Breast epithelium (tissue), 4 donors: ENCODE measurements at places on chromosomes 6 and 20. TPM values are rescaled to one million over a fixed set of nuclear protein-coding genes. Genes with fewer than 3 reads are reported as not detected.
A peak's percentile ranks its signal among the peaks of the same experiment; 100 is the strongest.

Gene SLC22A16
- total RNA-seq = 0.33 TPM

Gene ZSCAN16
- 2.7 TPM for total RNA-seq

Gene NOTCH4
- total RNA-seq = 23.8 TPM

Gene CCDC170
- 9.8 TPM for total RNA-seq

Gene HUS1B
- 3.2 TPM for total RNA-seq

Gene CPXM1
- 28.5 TPM for total RNA-seq

Gene TFAP2D
- not detected for total RNA-seq

Gene POPDC3
- 0.98 TPM for total RNA-seq

DNA sequence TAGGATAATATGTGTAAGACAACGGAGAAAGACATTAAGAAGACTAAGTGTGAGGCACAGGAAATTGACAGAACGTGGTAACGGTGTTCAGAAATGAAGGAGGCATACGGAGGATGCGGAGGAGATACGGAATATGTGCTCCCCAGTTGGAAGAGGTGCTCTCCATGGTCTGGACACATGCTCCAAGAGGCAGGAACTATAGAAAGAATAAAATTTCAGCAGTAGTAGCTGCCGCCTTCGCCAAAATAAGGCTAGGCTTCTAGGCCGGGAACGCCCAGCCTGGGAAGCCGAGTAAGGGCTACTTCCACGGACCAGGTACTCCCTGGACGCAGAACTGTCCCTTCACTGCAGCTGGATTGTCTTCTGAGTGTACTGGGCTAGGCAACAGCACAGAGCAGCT lies 7.4 kb downstream of the MAFB start:
- H3K27ac ChIP-seq = no peak overlapping the region
- H3K4me3 ChIP-seq = no peak overlapping the region
- no peak for DNase-seq
- H3K4me1 ChIP-seq = no peaks in the 10 kb centered on the region
- H3K36me3 ChIP-seq = no peaks in the 10 kb centered on the region

GRCh38 chr6:149566410-149567193 lies 427 bp downstream of the GINM1 start:
- H3K4me3 ChIP-seq = peak overlapping the region; percentile 98
- peak overlapping the region; percentile 97 for H3K27ac ChIP-seq
- H3K36me3 ChIP-seq = no peaks in the 10 kb centered on the region
- H3K4me1 ChIP-seq = no peaks in the 10 kb centered on the region

DNA sequence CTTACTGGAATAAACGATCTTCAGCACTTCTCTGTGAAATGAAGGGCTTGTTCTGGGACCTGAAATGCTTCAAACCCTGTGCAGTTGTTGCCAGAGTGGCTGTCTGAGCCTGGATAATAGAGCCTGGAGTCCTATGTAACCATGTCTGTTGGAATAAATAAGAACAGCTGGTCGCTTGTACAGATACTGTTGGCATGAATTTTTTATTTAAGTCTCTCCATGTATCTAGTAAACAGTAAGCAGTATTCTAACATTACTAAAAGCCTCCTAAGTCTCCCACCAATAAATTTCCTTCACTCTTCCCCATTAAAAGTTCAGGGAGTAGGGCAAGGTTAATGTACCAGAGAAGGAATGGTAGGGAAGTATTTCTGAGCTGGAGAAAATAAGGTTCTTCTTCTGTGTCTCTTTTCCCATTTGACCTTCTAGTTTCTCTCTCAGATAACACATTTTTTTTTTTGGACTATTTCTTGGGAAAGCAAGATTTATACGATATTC lies 227.5 kb downstream of the PRL start:
- no peaks in the 10 kb centered on the region for H3K4me1 ChIP-seq
- H3K27ac ChIP-seq = no peak overlapping the region
- H3K27me3 ChIP-seq = no peaks in the 10 kb centered on the region
- DNase-seq = no peak

DNA sequence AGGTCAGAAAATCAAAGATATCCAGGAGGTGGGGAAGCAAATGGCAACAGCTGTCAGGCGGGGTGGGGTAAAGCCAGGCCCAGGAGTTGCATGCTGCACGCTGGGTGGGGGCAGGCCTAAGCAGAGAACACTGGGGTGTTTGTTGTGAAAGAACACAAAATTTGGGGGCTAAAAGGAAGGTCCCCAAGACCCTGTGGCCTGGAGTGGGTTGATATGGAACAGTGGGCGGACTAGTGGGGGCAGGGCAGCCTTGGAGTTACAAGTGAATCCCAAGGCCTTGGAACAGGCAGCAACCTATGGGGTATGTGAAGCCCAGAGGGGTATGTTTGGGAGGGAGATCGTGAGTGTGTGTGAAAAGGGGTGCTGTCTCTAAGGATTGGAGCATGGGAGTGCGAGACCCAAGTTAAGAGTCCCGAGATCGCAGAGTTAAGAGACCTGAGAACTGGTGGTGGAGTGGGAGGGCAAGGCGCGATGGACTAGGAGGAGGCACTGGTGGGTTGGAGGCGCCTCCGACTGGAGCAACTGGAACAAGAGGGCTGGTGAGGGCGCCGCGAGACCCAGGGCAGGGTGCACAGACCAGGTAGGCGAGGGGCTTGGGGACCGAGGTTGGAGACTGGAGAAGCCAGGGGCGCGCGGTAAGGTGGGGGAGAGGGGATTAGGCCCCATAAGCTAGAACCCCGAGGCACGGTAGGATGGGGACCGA lies 658 bp downstream of the CUL7 start:
- no peaks in the 10 kb centered on the region for H3K4me1 ChIP-seq
- H3K36me3 ChIP-seq = no peaks in the 10 kb centered on the region
- no peaks in the 10 kb centered on the region for H3K27me3 ChIP-seq
- DNase-seq = peak; percentile 31

DNA sequence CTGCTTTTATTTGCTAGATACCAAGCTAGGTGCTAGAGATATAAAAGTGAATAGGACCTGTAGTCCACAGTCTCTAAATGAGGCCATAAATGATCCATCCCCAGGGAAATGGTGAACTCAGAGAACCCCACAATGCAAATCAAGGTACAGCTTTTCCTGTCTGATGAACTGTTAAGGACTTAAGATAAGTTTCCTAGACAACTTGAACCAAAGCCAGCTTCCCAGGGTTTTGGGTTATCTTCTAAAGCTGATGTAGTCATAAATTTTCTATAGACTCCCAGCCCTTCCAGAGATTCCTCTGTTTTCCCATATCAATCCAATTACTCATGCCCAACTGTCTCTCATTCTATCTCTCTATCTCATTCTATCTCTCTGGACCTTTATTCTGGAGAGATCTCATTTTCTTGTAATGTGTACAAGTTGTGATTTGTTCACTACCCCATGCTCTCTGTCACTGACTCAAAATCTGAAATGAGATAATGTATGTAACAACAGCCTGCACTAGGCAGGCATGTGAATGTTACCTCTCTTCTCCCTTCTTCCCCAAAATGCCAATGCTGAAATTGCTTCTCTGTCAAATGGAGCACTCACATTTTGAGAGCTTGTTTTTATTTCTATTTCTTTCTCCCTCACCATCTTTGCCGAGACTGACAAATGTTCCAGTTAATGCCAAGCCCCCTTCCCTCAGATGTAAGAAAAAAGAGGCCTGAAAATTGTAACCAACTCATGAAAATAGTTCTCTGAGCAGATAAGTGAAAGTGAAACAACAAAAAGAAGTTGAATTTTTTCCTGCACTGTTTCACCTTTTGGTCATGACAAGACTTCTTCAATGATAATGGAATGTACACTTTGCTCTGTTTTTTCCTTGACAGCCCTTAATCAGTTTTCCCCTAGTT lies 279.9 kb downstream of the SLC35F1 start:
- no peaks in the 10 kb centered on the region for H3K27me3 ChIP-seq
- no peak overlapping the region for H3K27ac ChIP-seq
- DNase-seq = no peak
- H3K4me1 ChIP-seq = no peaks in the 10 kb centered on the region
- no peaks in the 10 kb centered on the region for H3K36me3 ChIP-seq
- peak overlapping the region; percentile 2 for H3K4me3 ChIP-seq

- no peaks in the 10 kb centered on the region for H3K4me1 ChIP-seq
- H3K4me3 ChIP-seq = no peak overlapping the region
- H3K27me3 ChIP-seq = no peaks in the 10 kb centered on the region
- H3K27ac ChIP-seq = peak overlapping the region; percentile 35
Measured at GRCh38 chr6:148249679-148250375, 92.8 kb upstream of the SASH1 start.

DNA sequence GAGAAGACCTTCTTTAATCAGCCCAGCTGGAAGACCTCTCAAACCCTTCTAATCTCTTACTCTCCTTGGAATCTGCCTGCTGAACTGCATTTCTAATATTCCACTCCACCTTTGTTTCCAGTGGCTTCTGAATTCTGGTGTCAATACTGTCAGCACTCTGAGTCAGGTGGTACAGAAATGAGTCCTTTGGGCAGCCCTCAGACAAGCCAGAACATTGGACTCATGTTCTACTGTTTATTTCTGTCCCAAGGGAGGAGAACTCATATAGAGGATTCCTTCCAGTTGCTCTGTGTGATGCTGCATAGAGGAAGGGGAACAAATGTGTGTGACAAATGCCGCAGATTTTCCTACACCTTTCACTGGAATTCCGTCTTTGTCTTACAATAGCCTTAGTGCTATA lies 114.8 kb downstream of the PHF3 start:
- H3K4me3 ChIP-seq = no peak overlapping the region
- no peaks in the 10 kb centered on the region for H3K36me3 ChIP-seq
- no peaks in the 10 kb centered on the region for H3K4me1 ChIP-seq
- no peak for DNase-seq

DNA sequence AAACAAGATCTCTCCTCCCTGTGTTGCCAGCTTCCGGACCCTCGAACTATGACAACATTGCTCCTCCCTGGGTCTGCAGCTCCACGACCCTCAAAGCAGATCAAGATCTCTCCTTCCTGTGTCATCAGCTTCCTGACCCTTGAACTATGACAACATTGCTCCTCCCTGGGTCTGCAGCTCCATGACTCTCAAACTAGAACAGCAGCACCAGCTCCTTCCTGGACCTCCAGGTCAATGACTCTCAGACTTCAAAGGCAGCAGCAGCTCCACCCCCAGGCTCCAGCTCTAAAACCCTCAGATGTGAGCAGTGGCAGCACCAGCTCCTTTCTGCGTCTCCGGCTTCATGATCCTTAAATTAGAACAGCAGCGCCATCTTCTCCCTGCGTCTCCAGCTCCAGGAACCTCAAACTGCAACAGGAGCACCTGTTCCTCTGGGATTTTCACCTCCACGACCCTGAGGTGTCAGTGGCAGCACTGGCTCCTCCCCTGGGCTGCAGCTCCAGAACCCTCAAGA lies 341.0 kb upstream of the SULF2 start:
- no peak overlapping the region for H3K27ac ChIP-seq
- DNase-seq = no peak
- no peak overlapping the region for H3K4me3 ChIP-seq
- no peaks in the 10 kb centered on the region for H3K36me3 ChIP-seq

- no peaks in the 10 kb centered on the region for H3K36me3 ChIP-seq
- H3K4me1 ChIP-seq = no peaks in the 10 kb centered on the region
- no peak overlapping the region for H3K4me3 ChIP-seq
- H3K27ac ChIP-seq = no peak overlapping the region
- no peaks in the 10 kb centered on the region for H3K27me3 ChIP-seq
Measured at GRCh38 chr6:132361101-132361500, 40.2 kb downstream of the MOXD1 start.

DNA sequence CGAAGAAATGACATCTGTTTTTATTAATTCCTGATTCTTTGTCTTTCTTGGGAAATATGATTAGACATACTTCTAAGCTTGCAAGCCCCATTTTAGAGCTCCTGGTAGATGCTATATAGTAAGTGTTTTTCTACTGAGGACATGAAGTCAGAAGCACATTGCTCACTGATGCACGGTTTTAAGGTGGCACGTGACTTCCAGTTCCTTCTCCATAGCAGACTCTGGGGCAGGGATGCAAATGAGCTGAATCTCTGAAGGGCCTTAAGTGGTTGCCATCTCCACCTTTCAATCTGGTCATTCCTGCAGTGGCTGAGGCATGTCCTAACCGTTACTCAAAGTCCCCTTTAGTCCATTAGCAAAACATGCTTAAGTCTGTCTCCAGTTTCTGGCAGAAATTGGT lies 421.2 kb upstream of the HTR1E start:
- H3K36me3 ChIP-seq = no peaks in the 10 kb centered on the region
- no peak overlapping the region for H3K4me3 ChIP-seq
- no peaks in the 10 kb centered on the region for H3K27me3 ChIP-seq
- DNase-seq = no peak

DNA sequence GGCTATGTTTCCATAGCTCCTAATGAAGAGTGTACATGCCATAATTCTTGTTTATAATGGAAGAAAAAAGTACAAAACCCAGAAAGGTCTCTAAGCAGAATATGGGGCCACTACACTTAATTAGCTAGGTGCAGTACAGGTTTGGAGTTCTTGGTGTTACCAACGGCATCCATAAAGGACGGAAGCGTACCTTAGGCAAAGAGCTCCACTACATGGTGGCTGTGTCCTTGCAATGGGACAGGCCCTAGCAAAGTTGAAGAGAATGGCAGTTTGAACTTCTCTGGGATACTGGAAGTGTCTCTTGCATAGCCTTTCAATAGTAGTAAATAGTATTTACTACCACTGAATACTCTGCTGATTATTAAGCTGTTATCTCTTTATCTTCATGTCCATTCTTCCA lies 371.7 kb upstream of the MMS22L start:
- no peak overlapping the region for H3K4me3 ChIP-seq
- no peaks in the 10 kb centered on the region for H3K27me3 ChIP-seq
- no peak for DNase-seq
- H3K36me3 ChIP-seq = no peaks in the 10 kb centered on the region

DNA sequence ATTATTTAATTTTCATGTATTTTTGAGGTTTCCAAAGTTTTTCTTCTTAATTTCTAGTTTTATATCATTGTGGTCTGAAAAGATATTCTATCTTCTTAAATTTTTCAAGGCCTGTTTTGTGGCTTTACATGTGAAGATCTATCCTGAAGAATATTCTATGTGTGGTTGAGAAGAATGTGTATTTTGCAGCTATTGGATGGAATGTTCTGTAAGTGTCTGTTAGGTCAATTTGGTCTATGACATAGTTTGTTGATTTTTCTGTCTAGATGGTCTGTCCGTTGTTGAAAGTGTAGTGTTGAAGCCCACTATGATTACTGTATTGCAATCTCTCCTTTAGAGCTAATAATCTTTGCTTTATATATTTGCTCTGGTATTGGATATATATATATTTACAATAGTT lies 125.7 kb downstream of the CRYBG1 start:
- no peaks in the 10 kb centered on the region for H3K4me1 ChIP-seq
- no peak overlapping the region for H3K4me3 ChIP-seq
- DNase-seq = no peak
- H3K36me3 ChIP-seq = no peaks in the 10 kb centered on the region
- H3K27me3 ChIP-seq = no peaks in the 10 kb centered on the region
- no peak overlapping the region for H3K27ac ChIP-seq

GRCh38 chr20:37879843-37880242 lies 23.1 kb upstream of the VSTM2L start:
- no peaks in the 10 kb centered on the region for H3K4me1 ChIP-seq
- no peaks in the 10 kb centered on the region for H3K36me3 ChIP-seq
- no peak overlapping the region for H3K4me3 ChIP-seq
- H3K27ac ChIP-seq = no peak overlapping the region

DNA sequence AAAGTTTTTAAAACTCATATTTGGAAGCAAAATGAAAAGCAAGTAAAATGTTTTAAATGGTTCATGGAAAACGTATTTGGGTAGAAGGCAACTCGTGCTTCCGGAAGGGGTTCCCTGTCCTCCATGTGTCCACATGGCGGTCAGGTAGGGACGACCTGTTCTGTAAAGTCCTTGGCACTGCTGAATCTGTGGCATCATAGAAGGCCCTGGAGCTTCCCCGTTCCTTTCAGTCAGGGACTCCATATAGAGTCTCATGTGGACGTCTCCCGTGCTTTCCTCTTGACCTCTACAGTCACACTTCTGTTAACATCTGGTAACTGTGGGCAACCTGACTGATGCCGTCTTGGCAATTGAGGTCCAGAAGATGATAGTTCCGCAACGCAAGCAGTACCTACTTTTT lies 11.4 kb downstream of the DYNLT1 start:
- H3K4me1 ChIP-seq = no peaks in the 10 kb centered on the region
- no peaks in the 10 kb centered on the region for H3K27me3 ChIP-seq
- no peaks in the 10 kb centered on the region for H3K36me3 ChIP-seq
